Bronchus fibroblast of lung (primary cell): ENCODE measurements at places on chromosomes 3 and 15. TPM values are rescaled to one million over a fixed set of nuclear protein-coding genes. Genes with fewer than 3 reads are reported as not detected.

The STRA6 gene
- 0.17 and 0.30 TPM in 2 replicates for total RNA-seq

The DOCK3 gene
- under 0.01 TPM in 2 replicates for total RNA-seq

The SV2B gene
- total RNA-seq: not detected in 2 replicates

The CLRN1 gene
- total RNA-seq: not detected in 2 replicates

The ZNF106 gene
- 18.9 and 20.2 TPM in 2 replicates for total RNA-seq

The ISLR2 gene
- not detected in 2 replicates for total RNA-seq

The ACTRT3 gene
- total RNA-seq: 3.6 and 3.7 TPM in 2 replicates

The MAP1A gene
- 16.5 and 18.7 TPM in 2 replicates for total RNA-seq

The MINAR1 gene
- total RNA-seq: 0.74 and 1.0 TPM in 2 replicates

The CD200R1L gene
- not detected in 2 replicates for total RNA-seq

The APOD gene
- 0.74 and 1.0 TPM in 2 replicates for total RNA-seq

The C3orf85 gene
- not detected in 2 replicates for total RNA-seq

The PPP4R2 gene
- total RNA-seq: 18.7 and 19.0 TPM in 2 replicates

The SPINT1 gene
- 2.5 and 4.3 TPM in 2 replicates for total RNA-seq

The LMAN1L gene
- not detected in 2 replicates for total RNA-seq

The ECE2 gene
- not detected in 2 replicates for total RNA-seq

The GOLGA8Q gene
- not detected in 2 replicates for total RNA-seq

The GNAT1 gene
- total RNA-seq: not detected in 2 replicates

The GREM1 gene
- 25.0 and 26.1 TPM in 2 replicates for total RNA-seq

The HRH1 gene
- 4.9 and 5.4 TPM in 2 replicates for total RNA-seq

The TMEM212 gene
- total RNA-seq: not detected in 2 replicates

The FANCD2OS gene
- not detected in 2 replicates for total RNA-seq

The PRSS50 gene
- total RNA-seq: not detected in 2 replicates

The PHLDB2 gene
- 18.0 and 25.1 TPM in 2 replicates for total RNA-seq
